ENCODE measurements at places on chromosomes 7 and 10.
A peak's percentile ranks its signal among the peaks of the same experiment; 100 is the strongest.

GRCh38 chr10:4770801-4771553 is 55.0 kb upstream of the AKR1E2 start:
- DNase-seq, result peak; percentile 77

DNA sequence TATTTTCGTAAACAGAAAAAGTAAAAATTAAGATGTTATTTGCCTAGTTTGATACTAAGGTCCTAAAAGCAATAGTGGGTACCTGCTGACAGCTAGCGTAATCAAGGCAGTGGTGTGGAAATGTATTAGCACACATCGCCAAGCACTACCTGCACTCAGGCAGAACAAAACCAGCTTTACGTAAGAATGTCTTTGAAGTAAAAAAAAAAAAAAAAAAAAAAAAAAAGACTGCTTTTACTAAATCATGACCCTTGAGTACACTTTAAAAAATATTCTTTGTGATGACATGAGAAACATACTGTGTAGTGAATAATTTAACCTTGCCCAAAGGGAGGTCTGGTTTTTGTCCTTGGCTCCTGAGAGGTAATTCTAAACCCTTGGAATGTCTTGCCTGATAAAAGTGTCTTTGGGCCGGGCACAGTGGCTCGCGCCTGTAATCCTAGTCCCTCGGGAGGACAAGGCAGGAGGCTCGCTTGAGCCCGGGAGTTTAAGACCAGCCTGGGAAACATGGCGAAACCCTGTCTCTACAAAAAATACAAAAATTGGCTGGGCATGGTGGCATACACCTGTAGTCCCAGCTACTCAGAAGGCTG is 12.7 kb downstream of the XRCC2 start:
- no peak for DNase-seq

GRCh38 chr7:157210682-157211081 is 72.0 kb downstream of the UBE3C start:
- DNase-seq, result no peak

DNA sequence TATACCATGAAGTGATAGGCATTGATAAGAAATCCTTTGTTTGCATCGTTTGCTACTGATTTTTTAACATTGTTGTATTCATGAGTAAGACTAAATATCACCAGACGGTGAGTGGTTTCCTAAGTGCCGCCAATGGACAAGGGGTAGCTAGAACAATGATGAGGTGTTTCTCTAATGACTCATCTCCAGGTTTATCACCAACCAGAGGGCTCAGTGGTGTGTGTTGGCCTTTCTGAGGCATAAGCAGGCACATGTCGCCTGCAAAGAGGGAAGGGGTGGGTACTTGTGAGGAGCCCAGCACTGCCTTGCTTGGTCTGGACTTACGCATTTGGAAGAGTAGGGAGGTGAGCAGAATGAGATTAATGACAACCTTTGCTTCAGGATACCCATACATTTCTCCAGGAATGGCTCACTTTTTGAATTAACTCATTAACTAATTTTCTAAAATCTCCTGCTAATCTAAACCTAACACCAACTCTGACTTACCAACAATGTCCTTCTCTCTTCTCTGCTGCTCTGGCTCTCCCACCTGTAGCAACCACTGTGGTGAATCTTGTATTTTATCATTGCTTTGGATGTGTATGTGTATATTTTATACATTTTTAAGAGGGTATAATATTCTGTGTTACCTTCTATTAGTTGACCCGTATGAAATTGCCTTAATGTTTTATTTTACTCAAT is 722.6 kb downstream of the GRID1 start:
- no peak for DNase-seq

DNA sequence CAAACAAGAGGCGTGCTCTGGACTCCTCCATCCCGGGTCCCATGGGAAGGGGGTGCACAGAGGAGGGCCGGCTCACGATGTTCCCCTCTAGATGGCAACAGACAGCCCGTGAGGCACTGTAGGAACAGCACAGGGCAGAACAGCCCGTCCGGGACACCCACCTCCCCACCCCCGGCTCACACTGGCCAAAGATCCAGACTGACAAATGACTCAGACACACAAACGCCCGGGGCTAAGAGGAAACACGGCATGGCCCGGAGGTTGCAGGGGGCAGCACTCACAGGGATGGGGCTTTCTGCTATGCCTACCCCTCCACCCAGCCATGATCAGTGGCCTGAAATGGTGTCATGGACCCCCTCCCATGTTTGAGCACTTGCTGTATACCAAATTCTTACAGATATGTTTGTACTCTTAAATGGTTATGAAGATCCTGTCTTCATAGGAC is 4.9 kb upstream of the ELN start:
- DNase-seq, result no peak

GRCh38 chr7:43328785-43329380 is 216.4 kb downstream of the HECW1 start:
- no peak for DNase-seq

DNA sequence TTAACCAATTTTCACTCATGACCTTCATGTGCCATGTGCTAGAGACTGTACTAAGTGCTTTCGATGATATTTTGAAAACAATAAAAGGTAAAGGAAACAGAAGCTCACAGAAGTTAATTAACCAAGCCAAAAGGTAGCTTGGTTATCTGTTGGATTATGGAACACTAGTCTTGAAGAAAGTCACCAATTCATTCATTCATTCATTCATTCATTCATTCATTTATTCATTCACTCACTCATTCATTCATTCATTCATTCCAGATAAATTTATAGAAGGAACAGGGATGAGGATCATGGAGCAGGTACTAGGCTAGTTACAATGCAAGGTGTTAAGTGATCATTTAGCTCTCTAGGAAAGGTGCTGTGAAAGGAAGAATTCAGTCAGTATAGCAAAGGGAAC is 322.8 kb downstream of the MAGI2 start:
- DNase-seq, result no peak
